ENCODE measurements at places on chromosomes 12 and 14.

DNA sequence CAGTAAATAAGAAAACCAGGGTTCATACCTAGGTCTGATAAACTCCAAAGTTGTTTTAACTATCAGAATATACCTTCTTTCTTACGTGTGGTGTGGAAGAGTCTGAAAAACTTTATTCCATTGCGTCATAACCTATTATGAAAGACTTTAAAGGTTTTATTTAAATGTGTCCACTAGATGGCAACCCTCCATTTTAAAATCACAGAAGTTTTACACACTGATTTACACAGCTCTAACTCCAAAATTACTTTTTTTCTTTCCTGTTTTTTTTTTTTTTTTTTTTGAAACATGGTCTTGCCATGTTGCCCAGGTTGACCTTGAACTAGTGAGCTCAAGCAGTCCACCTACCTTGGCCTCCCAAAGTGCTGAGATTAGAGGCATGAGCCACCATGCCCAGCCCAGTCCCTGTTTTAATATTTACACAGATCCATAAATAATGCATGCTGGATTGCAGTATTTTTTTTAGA lies 17.3 kb upstream of the TMPRSS12 start:
- no peak for DNase-seq

DNA sequence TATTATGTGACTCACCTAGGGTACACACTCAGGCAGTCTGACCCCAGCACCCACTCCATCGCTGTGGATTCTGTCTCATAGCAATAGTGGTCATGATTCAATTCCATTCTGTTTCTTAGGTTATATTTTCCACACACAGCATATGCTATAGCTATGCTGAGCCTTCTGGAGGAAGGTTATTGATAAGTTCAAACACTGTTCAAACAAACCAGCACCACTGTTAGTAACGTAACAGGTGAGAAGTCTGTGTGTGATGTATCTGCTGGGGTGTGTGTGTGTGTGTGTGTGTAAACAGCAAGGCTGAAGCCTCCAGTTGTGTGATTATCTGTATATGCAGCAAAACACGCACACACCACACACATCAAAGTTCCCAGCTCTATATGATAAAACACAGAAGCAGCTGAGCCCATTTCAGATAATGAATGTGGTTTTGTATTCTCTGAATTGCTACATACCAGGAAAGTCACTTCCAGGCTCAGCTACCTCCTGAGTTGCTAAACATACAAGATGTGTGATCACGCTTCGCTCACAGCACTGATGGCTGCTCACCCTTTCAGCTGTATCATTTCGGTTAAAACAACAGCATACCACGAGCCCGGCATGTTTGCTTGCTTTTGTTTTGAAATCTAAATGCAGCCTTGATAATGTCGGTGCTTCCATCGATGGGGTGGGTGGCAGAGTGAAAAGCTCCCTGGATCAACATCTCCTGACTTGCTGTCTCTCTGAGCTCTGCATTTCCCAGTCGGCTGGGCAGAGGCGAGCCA lies 6.8 kb upstream of the SYNE3 start:
- no peak for DNase-seq

GRCh38 chr12:80018119-80018518 lies 81.2 kb upstream of the OTOGL start:
- DNase-seq: no peak

DNA sequence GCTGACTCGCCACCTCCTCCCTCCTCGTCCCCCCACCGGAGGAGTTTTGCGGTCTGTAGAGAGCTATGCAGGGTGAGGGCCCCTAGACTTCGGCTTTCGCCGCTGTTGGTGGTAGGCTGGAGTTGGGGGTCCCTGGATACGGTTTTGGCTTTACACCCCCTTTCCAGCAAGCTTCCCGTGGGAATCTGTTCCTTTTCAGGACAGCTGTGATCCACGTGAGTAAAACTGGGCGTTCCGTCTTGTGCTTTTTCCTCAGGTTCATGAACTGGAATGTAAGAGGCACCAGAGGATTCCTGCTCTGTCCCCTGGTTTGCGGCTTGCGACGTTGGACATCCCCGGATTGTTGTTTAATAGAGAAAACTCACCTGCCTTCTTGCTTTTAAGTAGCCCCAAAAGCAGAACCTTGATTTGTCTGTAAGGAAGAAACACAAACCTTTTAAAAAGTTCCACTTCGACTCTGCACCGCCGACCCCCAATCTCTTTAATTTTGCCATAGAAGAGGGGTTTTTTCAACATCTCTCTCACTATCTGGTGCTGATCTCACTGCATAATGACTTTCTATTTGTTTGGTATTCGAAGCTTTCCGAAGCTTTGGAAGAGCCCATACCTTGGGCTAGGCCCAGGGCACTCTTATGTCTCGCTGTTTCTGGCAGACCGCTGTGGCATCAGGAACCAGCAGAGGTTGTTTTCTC lies 490 bp downstream of the PRORP start:
- DNase-seq: no peak

- DNase-seq: no peak
These were observed 23.7 kb downstream of the CDC42BPB start for GRCh38 chr14:103033681-103034096.

- DNase-seq: no peak
These were observed 241.3 kb upstream of the DAAM1 start for GRCh38 chr14:58947156-58947555.

GRCh38 chr12:21583587-21583986 lies 21.1 kb downstream of the GYS2 start:
- no peak for DNase-seq

DNA sequence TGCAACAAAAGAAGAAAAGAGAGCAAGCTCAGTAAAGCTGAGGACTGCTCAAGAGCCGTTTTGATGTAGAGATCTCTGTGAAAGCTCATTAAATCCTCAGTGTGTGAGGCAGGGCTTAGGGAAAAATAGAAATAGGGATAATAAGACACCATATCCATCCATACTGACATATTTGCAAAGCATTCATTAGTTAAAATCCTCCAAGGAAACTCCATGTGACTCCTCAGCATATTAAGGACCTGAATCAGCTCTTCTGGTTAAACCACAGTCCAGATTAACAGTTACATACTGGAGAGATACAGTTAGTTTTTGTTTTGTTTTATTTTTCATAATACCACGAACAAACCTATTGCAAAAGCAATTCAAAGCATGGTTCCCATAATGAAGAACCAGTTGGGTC lies 288.2 kb downstream of the PAWR start:
- no peak for DNase-seq

DNA sequence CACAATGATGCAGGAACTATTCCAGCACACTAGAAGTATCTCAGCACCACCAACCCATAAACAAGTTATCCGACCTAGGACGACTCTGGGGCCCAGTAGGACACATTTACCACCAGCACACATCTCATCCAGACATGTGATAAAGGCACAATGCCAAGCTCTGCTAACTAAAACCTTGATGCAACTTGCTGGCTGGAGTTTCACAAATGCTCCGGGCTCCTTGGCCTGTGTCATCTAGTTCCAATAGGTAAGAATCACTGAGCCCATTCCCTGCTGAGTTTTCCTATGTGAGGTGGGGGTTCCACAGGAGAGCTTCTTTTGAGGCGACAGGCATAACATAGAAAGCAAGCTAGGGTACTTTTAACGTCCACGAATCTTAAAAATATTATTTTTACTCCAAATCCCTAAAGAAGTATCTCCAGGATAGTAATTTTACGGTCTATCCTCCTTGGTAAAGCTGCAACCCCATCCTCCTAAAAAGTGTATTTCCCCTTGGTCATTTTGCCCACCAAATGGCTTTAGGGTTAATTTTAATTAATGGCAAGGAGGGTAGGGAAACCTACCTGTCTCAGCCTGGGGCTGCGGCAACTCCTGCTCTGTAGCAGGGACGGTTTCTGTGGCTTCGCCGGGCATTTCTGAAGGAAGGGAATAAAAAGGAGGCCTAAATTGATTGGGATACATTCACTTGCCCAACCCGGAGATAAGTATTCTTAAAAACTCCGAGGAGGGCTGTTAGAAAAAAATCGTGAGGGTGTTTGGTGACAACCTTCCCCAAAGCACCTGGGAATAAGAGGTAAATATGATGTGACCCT lies 1.0 kb downstream of the NACA start:
- no peak for DNase-seq

DNA sequence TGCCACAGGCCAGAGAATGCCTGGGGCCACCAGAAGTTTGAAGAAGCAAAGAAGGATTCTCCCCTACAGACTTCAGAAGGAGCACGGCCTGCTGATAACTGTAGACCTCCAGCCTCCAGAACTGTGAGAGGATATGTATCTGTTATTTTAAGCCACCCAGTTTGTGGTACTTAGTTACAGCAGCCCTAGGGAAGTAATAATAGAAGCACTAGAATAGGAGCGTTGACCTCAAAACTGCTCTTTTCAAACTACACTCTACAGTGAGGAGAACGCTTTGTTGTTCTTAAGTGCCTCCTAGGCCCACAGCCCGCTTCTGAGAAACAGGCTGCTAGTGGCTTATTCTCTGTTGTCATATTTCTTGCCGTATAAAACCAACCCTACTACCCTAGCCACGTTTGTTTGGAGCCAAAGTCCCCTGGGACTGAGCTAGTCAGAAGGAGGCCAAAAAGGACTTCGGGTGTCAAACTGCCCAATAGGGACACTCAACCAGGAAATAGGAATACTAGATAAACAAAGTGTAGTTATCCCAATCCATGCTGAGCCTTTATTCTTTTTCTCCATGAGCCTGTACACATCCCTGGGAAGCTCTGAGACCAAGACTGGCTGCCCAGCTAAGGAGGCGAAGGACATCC lies 38.5 kb upstream of the FRS2 start:
- no peak for DNase-seq

GRCh38 chr14:95041477-95042020 lies 115.8 kb downstream of the DICER1 start:
- no peak for DNase-seq

GRCh38 chr12:65450625-65451024 lies 172.1 kb downstream of the MSRB3 start:
- DNase-seq: no peak

- DNase-seq: no peak
These were observed 3.2 kb upstream of the SPTSSA start for GRCh38 chr14:34465069-34465859.

- no peak for DNase-seq
These were observed 21.7 kb upstream of the KICS2 start for GRCh38 chr12:64243809-64244208.

DNA sequence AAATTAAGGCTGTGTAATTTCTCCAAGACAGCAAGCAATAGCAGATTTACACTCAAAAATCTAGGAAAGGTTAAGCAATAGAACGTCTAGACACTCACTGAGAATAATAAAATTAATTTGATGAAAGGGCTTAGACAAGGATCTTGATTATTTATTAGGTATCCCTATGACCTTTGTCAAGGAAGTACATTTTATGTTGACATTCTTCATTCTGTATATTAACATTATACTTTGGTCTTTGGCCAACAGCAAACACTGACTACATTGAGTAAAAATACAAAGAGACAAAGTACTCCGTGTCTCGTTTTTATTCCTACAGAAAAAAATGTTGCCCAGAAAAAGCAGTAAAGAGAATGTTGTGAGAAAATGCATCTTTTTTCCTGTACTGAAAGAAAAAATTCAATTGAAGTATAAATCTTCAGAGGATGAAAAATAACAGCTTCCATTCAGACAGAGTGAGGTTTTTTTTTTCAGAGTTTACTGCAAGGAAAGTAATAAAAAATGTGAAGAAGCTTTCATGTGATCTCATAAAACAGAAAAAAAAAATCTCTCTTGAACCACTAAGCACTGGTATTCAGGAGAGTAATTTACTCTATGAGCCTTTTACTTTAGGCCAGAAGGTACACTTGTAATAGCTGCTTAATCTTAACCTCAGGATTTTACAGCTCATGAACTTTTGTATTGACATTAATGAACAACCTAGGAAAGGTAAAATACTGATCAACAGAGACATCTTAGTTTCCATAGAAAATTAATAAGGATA lies 605.0 kb downstream of the FSCB start:
- DNase-seq: no peak

- DNase-seq: peak; percentile 28
These were observed 768 bp downstream of the CEP170B start for GRCh38 chr14:104865631-104866441.

DNA sequence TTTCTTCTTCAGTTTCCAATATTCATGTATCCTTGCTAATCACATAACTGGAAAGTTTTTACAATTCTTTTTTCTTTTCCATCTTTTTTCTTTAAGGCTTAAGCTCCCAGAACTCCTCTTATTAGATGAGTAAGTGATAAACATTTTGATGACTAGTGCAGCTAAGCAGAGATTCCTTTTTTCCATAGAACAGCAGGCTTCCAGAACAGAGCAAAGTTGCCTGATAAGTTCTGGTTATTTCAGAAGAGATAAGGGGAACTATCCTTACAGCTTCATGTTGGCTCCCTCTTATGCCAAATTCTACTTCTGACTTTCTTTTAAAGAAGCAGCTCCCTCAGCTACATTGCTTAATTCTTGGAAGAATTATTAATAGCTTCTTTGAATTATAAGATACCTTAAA lies 194.7 kb upstream of the FAR2 start:
- DNase-seq: no peak

- DNase-seq: peak; percentile 16
These were observed 115.5 kb downstream of the SLC2A13 start for GRCh38 chr12:39990122-39991101.

DNA sequence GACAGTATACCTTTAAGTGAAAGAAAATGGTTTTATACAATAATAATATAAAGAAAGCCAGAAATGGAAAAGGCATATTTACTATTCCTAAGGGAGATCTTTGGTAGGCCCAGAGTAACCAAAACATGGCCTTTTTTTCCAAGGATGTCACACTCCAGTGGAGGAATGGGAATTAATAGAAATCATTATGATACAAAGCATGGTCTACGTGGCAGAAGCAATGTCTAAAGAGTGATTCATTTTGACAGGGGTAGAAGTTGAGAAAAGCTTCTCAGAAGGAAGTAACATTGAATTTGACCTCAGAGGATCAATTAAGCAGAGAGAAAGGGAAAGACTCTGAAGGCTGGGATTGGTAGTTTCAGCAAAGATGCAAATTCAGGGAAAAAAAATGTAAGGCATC lies 208.6 kb downstream of the BTG1 start:
- DNase-seq: no peak

- DNase-seq: no peak
These were observed 43.5 kb downstream of the LRTM2 start for GRCh38 chr12:1863823-1864222.

- DNase-seq: no peak
These were observed 60.2 kb upstream of the FERMT2 start for GRCh38 chr14:53011053-53011462.

- no peak for DNase-seq
These were observed 61.6 kb upstream of the DAAM1 start for GRCh38 chr14:59126714-59127436.

DNA sequence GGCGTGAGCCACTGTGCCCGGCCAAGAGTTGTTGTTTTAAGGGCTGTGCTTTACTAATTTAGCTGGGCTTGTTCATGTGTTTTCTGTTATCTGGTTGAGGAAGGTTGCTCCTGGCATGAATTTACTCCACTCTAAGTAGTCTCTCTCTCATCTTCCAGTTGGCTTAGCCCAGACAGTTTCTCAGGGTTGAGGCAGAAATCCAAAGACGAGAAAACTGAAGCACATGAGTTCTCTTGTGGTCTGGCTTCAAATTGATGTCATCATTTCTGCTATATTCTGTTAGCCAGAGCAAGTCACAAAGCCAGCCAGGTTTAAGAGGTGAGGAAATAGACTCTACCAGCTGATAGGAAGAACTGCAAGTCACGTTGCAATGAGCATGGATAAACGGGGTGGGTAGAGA lies 57.9 kb downstream of the E2F7 start:
- DNase-seq: no peak

- no peak for DNase-seq
These were observed 156.8 kb downstream of the GLT1D1 start for GRCh38 chr12:129009833-129010622.

GRCh38 chr14:104082807-104083206 lies 2.7 kb upstream of the ASPG start:
- DNase-seq: no peak

GRCh38 chr14:39140170-39140569 lies 26.0 kb downstream of the GEMIN2 start:
- no peak for DNase-seq

All from T-cell (primary cell).